ENCODE measurements at places on chromosomes 6 and 20.
A peak's percentile ranks its signal among the peaks of the same experiment; 100 is the strongest.

GRCh38 chr6:2783188-2783963 is 18.2 kb downstream of the WRNIP1 start:
- no peak for DNase-seq

DNA sequence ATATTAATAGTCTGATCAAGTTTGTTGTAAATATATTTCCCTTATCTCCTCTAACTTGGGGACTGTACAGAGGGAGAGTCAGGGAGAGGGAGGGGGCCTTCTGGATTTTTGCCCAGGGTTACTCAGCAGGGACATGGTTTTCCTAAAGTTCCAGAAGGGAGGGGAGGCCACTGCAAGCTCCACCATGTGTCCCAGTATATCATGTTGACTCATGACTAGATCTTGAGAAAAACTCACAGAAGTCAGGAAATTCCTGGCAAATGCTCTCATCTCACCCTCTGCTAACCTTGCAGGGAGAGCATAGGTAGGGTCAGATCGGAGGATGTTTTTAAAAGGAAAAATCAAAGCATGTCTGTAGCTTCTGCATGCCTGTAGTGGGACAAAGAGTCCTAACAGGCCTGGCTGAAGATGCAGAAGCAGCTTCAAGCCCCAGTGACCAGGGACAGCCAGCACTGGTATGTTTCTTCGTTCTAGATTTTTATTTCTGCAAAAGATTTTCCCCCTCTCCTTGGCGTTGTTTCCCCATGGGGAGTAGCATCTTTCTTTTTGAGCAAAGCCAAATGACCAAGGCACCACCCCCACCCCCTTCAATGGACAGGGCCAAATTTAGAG is 272.9 kb upstream of the SUPT3H start:
- peak; percentile 79 for DNase-seq

- no peak for DNase-seq
Measured at GRCh38 chr6:87663434-87663833, 38.6 kb downstream of the AKIRIN2 start.

DNA sequence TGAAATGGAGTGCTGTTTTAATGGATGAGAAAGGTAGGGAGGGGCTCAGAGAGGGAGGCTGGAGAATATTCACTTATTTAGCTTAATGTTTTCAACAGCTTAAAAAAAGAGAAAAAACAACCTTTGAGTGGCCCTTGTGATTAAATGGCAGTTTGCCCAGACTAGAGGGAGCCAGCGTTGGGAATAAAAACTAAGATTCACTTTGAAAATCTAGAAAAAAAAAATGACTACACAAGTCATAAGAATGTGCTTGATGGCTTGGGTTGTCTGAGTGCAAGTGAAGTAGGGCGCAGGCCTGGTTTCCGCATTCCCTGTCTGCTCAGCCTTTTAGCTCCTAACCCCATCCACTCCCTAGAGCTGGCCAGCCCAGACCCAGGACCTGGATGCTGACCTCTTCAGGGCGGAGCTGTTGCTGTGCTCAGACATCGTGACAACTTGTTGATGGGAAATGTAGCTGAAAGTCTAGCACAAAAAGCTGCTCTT is 28.9 kb downstream of the UTRN start:
- DNase-seq: no peak

DNA sequence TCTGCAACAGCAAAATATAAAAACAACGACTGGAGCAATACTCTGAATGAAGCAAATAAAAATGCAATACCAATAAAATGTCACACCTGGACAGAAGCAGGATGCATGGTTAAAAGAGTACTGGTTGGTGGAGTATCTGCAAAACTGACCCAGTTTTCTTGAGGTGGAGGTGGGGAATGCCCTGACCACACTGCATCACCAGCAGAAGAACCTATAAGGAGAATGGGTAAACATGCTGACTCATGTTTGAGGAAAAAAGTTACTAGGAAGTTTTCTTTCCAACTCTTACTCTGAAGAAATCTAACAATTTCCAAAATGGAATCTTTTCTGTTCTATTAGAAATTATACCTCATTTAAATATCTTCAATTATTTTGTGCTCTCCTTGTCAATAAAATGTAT is 43.6 kb downstream of the REPS1 start:
- DNase-seq: no peak

GRCh38 chr6:140540743-140541142 is 1166.3 kb upstream of the CITED2 start:
- DNase-seq: no peak

- no peak for DNase-seq
Measured at GRCh38 chr6:14656649-14657048, 539.1 kb downstream of the CD83 start.

- no peak for DNase-seq
Measured at GRCh38 chr6:34692280-34692679, 4.3 kb downstream of the ILRUN start.

DNA sequence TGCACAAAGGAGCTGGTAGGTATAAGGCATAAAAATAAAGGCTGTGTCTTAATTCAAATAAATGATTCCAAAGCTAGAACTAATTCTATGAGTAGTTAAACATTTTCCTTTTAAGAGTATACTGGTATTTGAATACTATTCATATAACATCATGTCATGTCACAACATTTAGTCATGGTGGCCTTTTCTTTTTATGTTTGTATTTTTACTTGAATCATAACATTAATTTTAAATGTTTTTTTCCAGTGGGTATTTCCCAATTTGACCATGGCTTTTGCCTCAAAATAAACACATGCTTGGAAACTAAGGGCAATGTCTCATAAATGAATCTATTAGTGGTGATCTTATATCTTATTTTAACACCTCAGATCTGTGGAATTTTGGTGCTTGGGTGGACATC is 177.1 kb downstream of the CD109 start:
- DNase-seq: no peak

DNA sequence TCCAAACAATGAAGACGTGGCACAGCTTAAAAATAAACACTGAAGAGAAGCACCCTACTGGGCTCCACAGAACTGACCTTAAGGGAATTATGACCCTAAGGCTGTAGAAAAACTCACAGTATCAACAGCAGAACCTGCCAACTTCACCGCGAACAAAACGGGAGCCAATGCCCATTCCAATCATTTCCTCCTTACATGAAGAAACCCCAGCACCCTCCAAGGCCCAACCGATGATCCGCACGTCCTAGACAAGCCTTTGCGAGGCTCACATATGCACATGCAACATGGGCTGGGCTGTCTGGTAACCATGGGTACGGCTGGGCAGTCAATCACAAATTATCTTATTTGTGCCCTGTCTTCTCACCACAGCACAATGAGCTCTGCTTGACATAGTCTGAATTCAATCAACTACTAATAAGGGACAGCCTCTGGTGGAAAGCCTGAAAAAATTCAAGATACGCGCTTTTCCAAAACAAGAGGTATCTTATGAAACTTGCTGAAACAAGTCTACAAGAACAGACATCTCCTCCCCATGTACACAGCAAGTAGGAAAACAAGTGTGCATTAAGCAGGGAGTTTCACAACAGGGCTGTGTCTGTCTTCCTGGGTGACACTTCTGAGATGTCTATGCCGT is 1.7 kb downstream of the DIDO1 start:
- DNase-seq: no peak

- DNase-seq: no peak
Measured at GRCh38 chr6:135555550-135555949, 58.0 kb upstream of the AHI1 start.

DNA sequence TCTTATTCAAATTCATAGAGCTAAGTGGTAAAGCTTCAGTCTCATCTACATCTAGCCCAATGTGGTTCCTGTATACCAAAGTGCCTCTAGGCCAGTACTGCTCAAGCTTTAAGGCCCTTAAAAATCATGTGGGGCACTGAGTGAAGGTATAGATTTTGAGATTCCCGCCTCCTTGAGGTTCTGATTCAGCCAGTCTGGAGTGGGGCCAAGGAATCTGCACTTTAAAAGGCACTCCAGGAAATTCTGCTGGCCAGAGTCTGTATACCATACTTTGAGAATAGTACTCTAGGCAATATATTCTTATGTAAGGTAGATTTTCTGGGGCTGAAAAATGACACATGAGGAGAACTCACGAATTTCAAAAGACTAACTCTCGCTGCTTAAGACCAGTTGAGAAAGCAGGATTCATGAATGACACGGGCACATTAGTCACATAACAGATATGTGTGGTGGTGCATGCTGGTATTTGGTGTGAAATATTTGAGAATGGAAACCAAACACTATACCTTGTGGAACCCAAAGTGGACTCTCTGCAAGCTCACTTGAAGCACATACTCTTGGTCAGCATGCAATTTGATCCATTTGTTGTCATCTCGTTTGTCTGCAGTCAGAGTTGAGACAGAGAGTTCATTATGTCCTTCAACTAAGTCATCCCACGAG is 47.6 kb upstream of the SIM1 start:
- DNase-seq: no peak

GRCh38 chr6:168097221-168097620 is 18.2 kb upstream of the FRMD1 start:
- DNase-seq: no peak

DNA sequence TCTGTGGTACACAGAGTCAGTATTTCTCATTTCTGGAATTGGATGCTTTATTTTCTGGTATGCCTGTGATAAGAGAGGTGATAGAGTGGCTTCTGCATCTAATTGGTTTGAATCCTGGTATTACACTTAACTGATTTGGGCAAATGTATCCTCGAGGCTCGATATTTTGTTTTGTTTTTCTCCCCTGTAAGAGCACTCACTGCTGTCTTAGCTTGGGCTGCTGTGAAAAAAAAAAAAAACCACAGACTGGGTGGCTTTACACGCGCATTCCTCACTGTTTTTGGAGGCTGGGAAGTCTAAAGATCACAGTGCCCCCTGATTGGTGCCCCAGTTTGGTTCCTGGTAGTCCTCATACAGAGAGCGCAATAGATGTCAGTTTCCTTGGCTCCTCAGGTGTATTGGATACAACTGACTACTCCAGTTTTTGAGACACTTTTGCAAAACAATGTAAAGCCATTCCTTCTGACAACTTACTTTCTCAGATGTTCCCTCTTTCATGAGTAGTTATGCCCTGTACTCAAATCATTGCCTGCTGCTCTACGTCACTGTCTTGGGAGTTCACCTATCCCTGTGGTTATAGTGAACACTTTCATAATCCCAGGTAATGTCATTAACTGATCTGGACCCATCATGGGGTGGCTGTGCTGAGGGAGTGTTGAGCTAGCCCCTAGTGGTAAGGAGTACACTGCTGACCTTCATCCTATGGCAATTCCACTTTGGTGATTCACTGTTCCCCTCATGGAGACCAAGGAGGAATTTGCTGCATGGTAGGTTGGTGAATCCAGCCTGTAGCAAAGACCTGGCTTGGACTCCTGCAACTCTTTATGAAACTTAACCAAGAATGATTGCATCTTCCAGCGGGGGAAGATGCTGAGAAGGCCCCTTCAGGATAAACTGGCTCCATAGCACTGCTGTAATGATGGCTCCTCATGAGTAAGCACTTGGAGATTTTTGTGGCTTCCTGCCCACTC is 3.5 kb upstream of the ACAT2 start:
- DNase-seq: no peak

DNA sequence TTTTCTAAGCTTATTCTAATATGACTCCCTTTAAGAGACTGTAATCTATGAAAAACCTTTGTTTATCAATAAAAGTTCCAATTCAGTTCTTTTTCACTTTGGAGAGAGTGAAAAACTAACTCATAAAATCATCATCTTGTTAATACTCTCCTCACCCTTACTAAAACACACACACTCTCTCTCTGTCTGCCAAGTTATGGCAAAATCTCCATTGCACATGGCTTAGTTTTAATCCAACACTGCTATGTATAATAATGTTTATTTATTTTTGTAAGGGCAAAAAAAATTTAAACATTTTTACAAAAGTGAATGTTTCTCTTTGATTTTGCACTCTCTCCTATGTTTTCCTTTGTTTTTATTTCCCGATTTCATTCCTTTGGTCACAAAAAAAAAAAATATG is 253.2 kb downstream of the BMP7 start:
- DNase-seq: no peak
